Breast epithelium (tissue), 4 donors: ENCODE measurements at places on chromosomes 2 and 18.

- H3K4me3 ChIP-seq: no peak overlapping the region
- no peaks in the 10 kb centered on the region for H3K4me1 ChIP-seq
- no peak for DNase-seq
- H3K27me3 ChIP-seq: no peaks in the 10 kb centered on the region
- H3K36me3 ChIP-seq: no peaks in the 10 kb centered on the region
Observed at GRCh38 chr18:48376934-48377333, 32.2 kb downstream of the ZBTB7C start.

GRCh38 chr2:205885492-205886099 lies 200.4 kb downstream of the INO80D start:
- no peaks in the 10 kb centered on the region for H3K27me3 ChIP-seq
- H3K4me3 ChIP-seq: no peak overlapping the region
- H3K36me3 ChIP-seq: no peaks in the 10 kb centered on the region
- peak; percentile 43 for DNase-seq

DNA sequence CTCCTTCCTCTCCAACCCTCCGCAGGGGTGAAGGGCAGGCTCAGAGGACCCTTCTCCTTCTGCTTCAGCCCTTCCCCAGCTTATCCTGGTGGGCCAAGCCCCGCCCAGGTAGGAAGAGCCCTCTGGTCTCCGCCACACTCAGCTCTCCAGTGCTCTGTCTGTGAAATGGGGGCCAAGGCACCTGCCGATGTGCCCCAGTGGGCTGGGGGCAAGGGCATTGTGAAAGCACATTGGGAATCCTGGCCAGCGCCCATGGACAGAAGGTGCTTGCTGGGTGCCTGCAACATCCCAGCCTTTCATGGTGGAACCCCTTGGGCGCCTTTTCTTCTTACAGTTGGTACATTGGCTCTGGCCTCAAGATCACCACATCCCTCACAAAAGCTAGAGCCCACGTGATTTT lies 150.8 kb downstream of the INHBB start:
- H3K27me3 ChIP-seq: no peaks in the 10 kb centered on the region
- no peaks in the 10 kb centered on the region for H3K36me3 ChIP-seq
- H3K27ac ChIP-seq: no peak overlapping the region

DNA sequence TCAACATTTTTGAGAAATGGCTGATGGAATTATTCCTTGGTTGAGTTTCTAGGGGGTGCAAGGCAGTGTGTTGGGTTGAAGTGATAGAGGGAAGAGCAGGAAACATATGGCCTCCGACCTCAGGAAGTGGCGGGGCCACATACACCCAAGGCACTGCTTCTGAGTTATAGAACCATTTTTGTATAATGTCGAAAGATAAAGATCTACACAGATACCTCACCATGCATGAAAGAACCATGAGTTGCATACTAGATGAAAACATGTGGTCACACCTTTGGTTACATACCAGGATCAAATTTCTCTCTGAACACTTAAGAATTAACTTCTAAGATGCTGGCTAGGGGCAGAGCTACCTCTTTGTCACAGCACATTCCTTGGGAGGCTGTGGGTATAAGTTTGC lies 23.2 kb downstream of the LAMA3 start:
- H3K4me3 ChIP-seq: no peak overlapping the region
- no peaks in the 10 kb centered on the region for H3K4me1 ChIP-seq
- no peak for DNase-seq
- H3K27ac ChIP-seq: no peak overlapping the region

GRCh38 chr18:23085066-23085465 lies 50.2 kb upstream of the CABLES1 start:
- no peaks in the 10 kb centered on the region for H3K4me1 ChIP-seq
- no peaks in the 10 kb centered on the region for H3K36me3 ChIP-seq
- H3K27ac ChIP-seq: no peak overlapping the region
- H3K27me3 ChIP-seq: no peaks in the 10 kb centered on the region
- no peak for DNase-seq

DNA sequence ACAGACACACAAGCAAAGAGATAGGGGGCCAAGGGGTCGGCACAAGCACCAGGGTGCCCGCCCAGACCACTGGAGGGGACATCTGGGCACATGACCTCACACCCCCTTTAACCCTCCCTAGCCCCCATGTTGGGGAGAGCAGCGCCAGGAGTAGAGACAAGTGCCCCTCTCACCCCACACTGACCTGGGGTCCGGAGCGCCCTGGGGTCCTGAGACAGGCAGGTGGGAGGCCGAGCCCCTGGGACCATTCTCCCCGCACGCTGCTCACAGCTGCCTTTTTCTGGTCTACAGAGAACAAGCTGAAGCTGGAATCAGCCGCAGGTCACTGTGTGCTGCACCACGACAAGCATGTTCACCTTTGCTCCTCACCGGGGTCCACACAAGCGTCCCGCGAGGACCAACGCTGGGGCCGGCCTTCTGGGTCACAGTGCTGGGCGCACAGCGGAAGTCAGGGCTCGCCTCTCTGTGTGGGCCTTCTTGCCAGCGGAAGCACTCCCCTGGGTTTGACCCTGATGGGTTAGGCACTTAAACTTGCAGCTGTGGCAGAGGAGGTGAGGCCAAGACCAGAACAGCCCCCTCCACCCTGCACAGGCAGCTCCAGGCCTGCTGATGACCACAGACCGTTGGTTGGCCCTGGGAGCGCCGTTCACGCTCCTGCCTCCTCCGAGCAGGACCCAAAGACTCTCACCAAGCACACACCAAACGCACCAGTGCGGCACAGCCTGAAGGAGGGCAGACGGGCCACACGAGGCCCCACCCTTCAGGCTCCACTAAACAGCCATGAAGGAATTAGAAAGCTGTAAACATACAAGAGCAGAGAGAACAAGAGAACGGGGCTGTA lies 275.3 kb downstream of the EIPR1 start:
- no peak overlapping the region for H3K27ac ChIP-seq
- H3K4me3 ChIP-seq: no peak overlapping the region
- no peaks in the 10 kb centered on the region for H3K36me3 ChIP-seq
- no peaks in the 10 kb centered on the region for H3K4me1 ChIP-seq

DNA sequence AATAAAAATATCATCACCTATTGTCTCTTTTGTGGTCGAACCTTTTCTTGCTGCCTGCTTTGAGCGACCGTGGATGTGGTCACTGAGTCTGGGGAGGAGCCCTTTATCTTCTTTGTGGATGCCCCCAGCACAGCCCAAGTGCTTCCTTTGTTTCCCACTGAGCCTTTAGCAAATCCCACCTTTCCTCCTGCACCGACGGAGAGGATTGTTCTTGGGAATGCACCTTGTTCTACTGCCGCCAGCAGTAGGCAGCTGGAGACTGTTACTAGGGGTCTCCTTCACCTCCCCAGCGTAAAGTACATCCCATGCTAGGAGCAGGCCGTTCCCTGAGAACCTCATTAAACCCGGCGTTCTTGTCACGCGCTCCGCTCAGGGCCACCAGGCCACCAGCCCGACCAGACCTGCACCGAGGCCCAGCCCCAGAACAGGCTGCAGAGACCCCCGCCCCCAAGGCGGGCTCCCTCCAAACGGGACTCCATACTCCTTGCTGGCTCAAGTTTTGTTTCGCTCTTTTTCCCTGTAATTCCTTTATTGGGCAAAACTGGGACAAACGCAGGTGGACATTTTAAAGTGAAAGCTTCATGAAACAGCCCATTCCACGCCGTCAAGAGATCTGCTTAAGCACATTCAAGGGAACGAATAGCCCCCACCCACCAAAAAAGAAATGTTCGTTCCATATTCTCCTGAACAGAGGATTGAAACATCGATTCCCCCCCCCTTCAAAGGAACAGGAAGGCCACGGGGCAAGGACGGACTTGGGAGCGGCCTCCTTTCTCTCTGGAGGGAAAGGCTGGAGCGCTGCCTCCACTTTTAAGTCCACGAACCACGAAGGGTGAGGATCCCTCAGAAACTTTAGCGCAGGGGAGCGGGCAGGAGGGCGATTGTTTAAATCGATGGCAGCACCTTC lies 1.1 kb upstream of the MAT2A start:
- H3K4me1 ChIP-seq: peaks cover 16% of the 10 kb centered on the region
- peak overlapping the region; percentile 99 for H3K27ac ChIP-seq
- no peaks in the 10 kb centered on the region for H3K27me3 ChIP-seq
- H3K36me3 ChIP-seq: no peaks in the 10 kb centered on the region
- DNase-seq: peak; percentile 59
- H3K4me3 ChIP-seq: peak overlapping the region; percentile 97

DNA sequence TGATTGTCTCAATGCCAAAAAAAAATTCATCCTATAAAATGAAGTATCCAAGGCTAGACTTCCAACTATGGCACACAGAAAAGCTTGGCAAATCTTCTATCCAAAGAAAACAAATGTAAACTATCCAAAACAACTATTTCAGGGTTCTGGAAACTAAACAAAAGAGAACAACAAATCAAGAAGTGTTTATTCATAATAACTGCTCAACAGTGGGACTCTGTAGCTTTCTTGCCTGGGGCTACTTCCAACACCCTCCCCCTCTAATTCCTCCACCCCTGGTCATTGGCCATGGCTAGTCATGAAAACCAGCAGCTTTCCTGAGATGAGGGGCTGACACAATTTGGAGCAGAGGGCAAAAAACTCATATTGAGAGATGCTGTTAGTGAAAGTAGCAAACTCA lies 107.0 kb downstream of the EXOC6B start:
- DNase-seq: no peak
- no peaks in the 10 kb centered on the region for H3K4me1 ChIP-seq
- no peak overlapping the region for H3K4me3 ChIP-seq
- H3K36me3 ChIP-seq: no peaks in the 10 kb centered on the region

DNA sequence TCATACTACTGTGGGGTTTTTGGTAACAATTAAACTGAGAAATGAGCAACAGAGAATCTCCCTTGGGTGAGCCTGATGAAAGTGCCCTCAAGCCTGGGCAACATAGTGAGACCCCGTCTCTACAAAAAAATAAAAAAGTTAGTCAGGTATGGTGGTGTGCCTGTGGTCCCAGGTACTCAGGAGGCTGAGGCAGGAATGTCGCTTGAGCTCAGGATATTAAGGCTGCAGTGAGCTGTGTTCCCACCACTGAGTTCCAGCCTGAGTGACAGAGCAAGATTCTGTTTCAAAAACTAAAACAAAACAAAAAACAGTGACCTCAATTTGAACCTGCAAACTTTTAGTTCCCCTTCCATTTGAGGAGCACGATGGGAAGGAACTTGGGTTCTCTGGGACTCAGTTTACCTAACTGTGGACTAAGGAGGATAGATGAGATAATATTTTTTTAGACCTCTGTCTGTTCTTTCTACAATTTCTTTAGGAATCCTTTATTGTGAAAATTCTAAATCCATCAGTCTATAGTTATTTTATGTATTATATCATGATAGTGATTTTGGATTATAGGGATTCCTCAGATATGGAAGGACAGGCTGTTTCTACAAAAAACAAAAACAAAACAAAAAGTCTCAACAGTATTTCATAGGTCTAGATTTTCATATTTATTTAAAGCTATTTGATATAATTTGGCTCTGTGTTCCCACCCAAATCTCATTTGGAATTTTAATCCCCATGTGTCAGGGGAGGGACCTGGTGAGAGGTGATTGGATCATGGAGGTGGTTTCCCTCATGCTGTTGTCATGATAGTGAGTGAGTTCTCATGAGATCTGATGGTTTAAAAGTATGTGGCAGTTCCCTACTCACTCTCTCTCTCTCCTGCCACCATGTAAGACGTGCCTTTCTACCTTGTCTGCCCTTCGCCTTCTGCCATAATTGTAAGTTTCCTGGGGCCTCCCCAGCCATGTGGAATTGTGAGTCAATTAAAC lies 178.6 kb downstream of the MYCN start:
- H3K27me3 ChIP-seq: no peaks in the 10 kb centered on the region
- no peak overlapping the region for H3K4me3 ChIP-seq
- DNase-seq: no peak
- no peaks in the 10 kb centered on the region for H3K36me3 ChIP-seq
- no peak overlapping the region for H3K27ac ChIP-seq

DNA sequence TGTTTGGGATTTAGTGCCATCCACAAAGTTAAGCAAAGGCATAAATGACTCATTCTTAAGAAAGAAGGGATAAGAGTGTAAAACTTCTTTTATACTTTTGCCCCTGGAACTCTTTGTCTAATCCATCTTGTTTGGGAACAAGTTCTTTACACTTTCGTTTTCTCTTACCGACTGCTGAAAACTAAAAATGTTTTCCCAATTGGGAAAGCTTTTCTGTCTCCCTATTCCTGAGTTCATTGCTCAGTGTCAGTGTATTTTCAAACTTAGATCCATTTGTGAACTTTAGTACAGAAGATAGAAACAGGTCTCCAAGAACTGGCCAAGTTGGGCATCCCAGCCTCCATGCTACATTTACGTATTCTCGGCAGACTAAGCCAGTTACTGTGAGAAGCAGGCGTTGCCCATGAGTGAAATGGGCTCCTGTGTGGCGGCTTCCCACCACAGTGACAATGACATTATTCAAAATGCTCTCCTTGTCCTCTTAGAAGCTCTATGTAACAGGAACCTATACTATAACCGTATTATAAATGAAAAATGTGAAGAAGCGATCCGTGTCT lies 51.7 kb downstream of the TGOLN2 start:
- H3K36me3 ChIP-seq: no peaks in the 10 kb centered on the region
- H3K27me3 ChIP-seq: no peaks in the 10 kb centered on the region
- H3K4me1 ChIP-seq: peaks cover 12% of the 10 kb centered on the region
- no peak for DNase-seq
- peak overlapping the region; percentile 8 for H3K4me3 ChIP-seq

DNA sequence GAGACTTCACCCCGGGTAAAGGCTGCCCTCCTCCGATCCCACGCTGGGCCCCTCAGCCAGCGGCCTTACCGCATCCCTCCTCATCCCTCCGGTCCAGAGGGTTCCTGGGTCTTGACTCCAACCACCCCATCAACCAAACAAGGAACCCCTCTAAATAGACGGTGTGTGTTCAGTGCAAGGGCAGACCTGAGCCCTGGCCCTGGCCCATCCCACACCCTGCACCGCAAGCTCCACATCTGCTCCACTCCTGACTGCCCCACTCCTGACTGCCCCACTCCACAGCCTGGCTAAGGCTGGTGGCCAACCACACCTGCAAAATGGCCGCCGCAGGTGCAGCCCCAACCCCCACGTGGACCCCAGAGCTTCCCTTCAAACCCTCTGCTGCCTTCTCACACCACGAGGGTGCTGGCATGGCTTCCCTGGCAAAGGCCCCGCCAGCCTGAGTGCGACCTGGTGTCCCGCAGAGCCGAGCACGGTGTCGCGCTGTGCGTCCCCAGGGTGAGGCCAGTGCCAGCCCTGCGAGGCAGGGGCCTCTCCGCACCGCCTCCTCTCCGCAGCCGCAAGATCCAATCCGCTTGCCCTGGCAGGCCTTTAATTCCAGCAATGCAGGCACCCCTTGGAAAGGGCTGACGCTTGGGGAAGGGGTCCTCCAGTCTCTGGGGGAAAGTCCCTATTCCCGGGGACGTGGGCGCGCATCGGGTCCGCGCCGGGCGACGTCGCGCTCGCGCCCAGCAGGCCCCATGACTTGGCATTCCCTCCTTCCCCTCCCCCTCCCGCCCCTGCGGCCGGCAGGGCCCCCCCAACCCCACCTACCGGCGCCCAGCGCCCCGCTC lies 1.5 kb downstream of the KIF1A start:
- H3K27ac ChIP-seq: no peak overlapping the region
- H3K4me1 ChIP-seq: peaks cover 12% of the 10 kb centered on the region
- H3K4me3 ChIP-seq: no peak overlapping the region
- DNase-seq: no peak
